DMS79 treated with DMSO at 0.1 percent for 48 hours (cell line): ENCODE measurements at places on chromosomes 1 and 21.
A peak's percentile ranks its signal among the peaks of the same experiment; 100 is the strongest.

GRCh38 chr1:198220428-198220827, 63.6 kb downstream of the NEK7 start:
- no peak for DNase-seq

DNA sequence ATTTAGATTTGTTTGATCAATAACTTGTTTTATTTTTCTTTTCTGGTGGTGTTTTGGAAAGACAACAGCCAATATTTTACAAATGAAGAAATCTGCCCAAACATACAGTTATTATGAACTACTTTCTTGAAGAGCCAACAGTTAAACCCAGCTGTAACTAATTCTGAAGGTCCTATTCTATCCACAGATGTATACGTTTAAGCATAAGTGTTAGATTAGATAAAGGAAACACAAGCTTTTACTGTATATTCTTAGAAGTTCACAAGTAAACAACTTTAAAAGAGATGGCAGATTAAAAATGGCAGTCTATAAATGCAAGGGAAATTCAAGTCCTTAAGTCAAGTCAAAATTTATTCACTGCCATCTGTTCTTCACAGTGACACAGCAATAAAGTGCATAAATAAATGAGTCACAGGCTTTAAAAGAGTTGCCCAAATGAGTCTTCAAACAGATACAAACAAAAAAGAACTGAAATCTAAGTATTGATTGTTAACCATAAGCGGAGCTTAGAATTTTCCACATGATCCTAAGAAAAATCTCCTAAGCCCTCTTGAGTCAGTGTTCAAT, 49.9 kb upstream of the KCNH1 start:
- no peak for DNase-seq

GRCh38 chr1:53025769-53026112, 36.3 kb upstream of the PODN start:
- no peak for DNase-seq

DNA sequence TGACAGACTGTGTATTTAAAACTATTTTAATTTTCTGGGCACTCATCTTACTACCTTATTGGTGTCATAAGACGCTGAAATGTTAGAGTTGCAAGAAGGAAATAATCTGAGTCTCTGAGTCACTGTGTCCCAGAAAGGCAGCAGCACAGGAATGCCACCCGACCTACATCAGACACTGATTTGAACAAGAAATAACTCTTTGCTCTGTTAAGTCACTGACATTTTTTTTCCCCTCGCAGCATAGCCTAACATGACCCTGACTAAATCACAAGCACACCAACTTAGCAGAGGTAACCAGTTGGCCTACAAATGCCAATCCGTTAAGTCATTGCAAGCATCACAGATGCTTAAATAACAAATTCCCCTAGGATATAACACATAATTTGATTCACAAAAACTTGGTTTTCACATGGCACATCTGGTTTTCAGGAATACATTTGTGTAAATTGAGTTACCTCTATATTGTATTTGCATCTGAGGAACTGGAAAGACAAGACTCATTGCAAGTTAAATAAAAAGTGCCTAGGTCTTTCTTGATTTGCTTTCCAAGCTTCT, 349.1 kb downstream of the SEC16B start:
- no peak for DNase-seq

DNA sequence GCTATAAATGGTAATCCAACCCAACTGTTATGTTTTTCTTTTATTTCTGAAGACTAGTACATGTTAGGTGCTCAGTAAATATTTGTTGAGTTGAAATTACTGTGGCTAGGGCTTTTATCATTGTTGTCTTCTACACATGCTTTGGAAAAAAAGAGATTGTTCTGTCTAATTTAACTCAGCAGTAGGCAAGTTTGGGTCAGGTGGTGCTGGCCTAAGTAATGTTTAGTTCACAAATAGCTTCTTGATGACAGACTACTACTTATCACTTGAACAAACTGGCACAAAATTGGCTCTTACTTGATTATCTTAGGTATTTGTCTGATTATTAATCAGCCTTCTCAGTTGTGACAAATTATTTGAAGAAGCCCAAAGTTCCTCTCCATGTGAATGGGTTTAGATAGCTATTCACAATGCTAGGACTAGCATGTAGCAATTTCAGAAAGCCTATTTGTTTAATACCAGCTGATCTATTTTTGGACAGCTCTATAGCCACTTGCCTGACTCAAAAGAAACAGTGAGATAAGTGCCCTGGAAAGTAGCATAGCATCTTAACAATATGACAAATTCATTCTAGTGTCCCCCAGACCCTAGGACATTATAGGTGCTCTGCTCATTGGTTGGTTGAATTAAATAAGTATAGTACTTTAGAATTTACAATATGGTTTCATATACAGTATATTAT, 32.6 kb downstream of the TMEM200B start:
- peak; percentile 80 for DNase-seq

DNA sequence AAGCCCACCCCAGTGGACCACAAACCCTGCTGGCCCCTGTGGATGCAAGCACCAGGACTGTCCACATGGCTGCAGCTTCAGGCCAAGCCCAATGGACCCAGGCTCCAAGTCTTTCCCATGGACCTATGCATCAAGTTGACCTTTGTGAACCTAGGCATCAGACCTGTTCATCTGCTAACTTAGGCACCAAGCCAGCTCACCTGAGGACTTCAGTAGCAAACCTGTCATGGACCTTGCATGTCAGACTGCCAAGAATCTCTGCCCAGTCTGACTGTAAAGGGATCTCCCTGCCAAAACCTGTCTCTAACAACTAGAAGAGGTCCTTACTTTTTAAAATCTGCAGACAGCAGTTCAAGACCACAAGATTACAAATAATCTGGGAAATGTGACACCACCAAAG, 37.8 kb downstream of the FMO3 start:
- DNase-seq, result no peak

DNA sequence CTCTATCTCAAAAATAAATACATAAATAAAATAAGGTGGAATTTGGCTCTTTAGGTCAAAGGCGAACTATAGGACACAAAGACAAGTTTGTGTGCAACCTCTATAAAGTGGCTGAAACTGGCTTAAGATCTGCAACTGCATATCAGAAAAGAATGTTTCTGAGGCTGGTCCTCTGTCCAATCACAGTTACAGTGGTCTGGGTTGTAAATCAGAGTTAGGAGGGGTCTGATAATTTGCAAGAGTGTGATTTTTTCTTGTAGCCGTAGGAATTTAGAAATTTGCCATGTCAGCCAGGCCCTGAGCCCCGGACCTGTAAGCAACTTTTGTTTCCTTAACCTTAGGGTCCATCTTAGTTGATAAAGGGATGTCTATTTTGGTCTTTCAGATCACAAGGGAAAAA, 27.8 kb downstream of the CMPK1 start:
- no peak for DNase-seq

GRCh38 chr1:147384804-147385203, 142.3 kb downstream of the CHD1L start:
- DNase-seq, result no peak

- DNase-seq, result no peak
These were observed 98.9 kb downstream of the DMRTB1 start for GRCh38 chr1:53557830-53558738.

DNA sequence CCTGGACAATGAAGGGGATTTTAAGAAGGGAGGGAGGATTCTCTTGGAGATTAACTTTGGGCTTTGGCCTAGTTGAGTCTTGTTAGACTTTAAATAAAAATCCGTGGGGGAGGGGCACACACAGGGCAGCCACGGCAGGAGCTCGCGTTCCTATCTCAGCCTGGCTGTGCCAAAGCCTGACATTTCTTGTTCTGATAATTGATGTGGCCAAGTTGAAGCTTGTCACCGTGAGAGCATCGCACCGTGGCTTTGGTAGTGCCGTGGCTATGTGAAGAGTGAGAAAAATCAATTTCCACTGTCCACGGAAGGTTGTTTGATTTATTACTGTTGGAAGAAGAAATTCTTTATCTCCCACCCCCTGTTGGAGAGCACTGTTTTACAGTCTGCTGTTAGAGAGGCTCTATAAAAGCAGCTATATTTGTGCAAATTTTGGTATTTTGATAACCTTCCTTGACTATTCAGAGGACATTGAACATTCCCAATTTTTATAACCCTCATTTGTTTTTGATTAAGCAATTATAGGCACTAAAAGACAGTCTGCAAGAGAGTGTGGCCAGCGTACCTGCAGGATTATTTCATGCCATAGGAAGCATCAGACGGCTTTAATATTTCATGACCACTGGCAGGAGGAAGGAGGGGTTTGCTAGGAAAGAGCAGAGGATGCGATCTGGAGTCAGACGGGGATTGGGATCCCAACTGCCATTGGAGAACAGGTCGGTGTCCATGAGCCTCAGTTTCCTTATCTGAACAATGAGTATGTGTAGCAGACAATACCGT, 160.7 kb downstream of the KAZN start:
- no peak for DNase-seq

DNA sequence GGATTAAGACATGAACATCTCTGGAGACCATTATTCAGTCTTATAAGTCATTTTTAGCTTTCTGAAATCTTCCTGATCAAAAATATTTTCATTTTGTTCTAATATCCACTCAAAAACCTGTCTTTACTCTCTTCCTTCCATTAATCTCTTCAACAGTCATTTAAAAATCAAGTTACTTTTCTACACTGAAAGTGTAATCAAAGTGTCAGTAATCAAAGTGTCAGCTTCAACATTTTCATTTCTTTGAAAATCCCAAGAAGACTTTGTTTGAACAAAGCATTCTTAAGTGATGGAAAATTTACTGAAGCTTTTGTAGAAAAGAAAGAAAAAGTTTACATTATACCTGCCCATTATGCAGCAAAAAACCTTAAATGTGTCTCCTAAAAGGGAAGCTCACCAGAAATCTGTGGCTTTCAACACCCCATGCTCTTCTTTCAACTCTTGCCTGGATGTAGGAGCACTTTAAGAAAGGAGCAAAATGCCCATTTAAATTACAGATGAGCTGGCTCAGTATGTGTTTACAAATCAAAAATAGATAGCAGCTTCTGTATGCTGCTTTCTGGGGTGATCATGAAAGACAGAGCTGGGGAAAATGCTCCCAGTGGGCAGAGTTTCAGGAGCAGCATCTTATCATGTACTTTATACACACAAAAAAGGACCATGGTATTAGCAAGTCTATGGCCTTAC, 260.8 kb upstream of the NCAM2 start:
- DNase-seq, result no peak

DNA sequence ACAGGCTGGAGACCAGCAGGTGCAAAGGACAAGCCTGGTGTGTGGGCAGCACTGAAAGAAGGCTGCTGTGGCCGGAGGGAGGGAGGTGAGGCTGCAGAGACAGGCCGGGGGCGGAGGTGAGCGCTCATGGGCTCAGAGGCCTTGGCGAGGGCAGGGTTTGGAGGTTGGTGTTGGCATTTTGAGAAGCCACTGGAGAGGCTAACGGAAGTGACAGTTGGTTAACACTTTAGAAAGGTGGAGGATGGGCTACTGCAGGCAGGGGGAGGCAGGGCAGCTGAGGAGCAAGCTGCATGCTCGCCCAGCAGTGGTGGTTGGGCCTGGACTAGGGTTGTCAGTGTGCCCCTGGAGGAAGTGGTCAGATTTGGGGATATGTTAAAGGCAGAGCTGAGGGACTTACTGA, 37.5 kb downstream of the QSOX1 start:
- DNase-seq, result no peak
